T-helper 2 cell treated with Interferon-gamma antibody and Interleukin-4, amounts not matched to agents 100 ng/mL and 5 ng/mL, for 36 hours (primary cell): ENCODE measurements at places on chromosomes 2 and 18. TPM values are rescaled to one million over a fixed set of nuclear protein-coding genes. Genes with fewer than 3 reads are reported as not detected.

FEV gene
- not detected in 2 replicates for total RNA-seq

LBX2 gene
- 0.39 and 0.50 TPM in 2 replicates for total RNA-seq

DSG1 gene
- total RNA-seq = not detected in 2 replicates

KCNE4 gene
- total RNA-seq = not detected in 2 replicates

CD207 gene
- total RNA-seq = not detected in 2 replicates

RIT2 gene
- total RNA-seq = not detected in 2 replicates

NFATC1 gene
- total RNA-seq = 37.9 and 39.7 TPM in 2 replicates

ELOA2 gene
- not detected in 2 replicates for total RNA-seq

DCDC2C gene
- total RNA-seq = not detected in 2 replicates

DUSP2 gene
- total RNA-seq = 24.9 and 25.7 TPM in 2 replicates

GORASP2 gene
- 78.8 and 85.7 TPM in 2 replicates for total RNA-seq

DSC2 gene
- not detected in 2 replicates for total RNA-seq

GCKR gene
- not detected in 2 replicates for total RNA-seq

LHCGR gene
- total RNA-seq = not detected in 2 replicates
